ENCODE measurements at places on chromosomes 16 and 17.

GRCh38 chr17:44552361-44552760 lies 4.9 kb upstream of the FZD2 start:
- no peak for DNase-seq

DNA sequence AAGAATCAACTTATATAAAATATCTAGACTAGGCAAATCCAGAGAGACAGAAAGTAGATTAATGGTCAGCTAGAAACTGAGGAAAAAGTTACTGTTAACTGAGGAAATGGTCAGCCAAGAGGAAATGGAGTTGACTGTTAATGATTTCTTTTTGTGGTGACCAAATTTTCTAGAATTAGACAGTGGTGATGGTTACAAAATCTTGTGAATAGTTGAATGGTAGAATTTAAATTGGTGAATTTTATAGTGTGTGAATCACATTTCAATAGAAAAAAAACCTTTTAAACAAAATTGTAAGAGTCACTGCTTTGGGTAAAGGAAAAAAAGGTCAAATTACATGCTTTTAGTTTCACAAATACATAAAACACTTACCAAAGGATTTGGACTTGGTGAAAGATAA lies 30.0 kb downstream of the APPBP2 start:
- DNase-seq: no peak

- peak; percentile 32 for DNase-seq
Observed at GRCh38 chr17:64780096-64781013, 118.2 kb upstream of the SMURF2 start.

GRCh38 chr16:87926246-87927194 lies 9.8 kb downstream of the CA5A start:
- peak; percentile 38 for DNase-seq

- DNase-seq: no peak
Observed at GRCh38 chr17:44279666-44280391, 11.9 kb upstream of the SLC4A1 start.

DNA sequence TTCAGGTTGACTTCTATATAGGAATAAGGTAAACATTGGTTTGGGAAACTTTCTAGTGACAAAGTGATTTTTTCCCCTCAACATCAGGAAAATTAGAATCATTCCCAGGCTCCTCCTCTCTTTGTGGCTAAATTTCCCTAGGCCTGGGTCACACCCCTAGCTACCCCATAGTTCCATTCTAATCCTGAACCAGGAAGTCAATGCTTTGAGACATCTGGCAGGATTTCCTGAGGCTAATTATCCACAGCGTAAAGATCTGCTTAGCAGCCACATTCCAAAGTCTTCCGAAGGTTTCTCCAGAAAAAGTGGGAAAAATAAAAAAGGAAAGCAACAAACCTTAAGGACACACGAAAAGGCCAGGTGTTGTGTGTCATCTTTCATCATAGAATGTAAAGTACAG lies 60.3 kb upstream of the CORO6 start:
- DNase-seq: peak; percentile 35

- no peak for DNase-seq
Observed at GRCh38 chr17:68344701-68345136, 53.4 kb downstream of the ARSG start.

GRCh38 chr17:27547301-27547683 lies 83.7 kb upstream of the LGALS9 start:
- no peak for DNase-seq

DNA sequence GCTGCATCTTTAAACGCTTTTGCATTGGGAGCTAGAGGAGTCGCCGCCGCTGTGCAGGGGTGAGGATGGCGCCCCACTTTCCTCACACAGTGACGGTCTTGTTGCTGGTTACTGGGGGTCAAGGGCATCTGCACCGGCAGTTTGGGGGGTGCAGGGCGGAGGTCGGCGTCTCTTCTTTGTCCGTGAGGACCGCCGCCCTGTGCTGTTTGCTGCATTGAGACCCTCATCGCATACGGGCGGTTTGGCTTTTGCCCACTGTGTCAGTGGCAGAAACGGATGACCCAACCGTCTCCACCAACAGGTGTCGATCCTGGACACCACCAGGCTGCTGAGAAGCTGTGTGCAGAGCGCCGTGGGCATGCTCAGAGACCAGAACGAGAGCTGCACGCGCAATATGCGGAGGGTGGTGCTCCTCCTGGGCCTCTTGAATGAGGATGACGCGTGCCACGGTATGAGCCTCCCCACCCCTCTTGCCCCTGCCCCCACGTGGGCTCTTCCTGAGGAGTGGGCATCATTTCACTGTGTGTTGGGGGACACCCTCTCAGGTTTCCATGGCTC lies 61.2 kb upstream of the ENDOV start:
- DNase-seq: no peak

DNA sequence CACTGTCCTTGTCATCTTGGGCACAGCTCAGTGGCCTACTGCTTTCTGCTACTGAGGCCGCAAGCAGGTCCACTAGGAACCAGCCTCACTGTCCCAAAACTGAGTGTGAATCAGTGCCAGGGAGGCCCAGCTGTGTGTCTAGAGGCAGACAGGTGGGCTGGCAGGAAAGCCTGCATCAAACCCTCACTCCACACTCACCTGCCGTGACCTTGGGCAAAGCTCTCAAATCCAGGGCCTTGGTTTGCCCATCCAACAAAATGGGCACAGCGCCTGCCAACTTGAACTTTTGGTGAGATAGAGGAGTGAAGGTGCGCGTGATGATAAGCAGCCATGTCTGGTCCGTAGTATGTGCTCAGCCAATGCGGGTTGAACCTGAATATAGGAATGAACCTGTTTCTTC lies 14.8 kb downstream of the ATP2C2 start:
- no peak for DNase-seq

- no peak for DNase-seq
Observed at GRCh38 chr17:9487406-9487805, 88.2 kb downstream of the STX8 start.

DNA sequence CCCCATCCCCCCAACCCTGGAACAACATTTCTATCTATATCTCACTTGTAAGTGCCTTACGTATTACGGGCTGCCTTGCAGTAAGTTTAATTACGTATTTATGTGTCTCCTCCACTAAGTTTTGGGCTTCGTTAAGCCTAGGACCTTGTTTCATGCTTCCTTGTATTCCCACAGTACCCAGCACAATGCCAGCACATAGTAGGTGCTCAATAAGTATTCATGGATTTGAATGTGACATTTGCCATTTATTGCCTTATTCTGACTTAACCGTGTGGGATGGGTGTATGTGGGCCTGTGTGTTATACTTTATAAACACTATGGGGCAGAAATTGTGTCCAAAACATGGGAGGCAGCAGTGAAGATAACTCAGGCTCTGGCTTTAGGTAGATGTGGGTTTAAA lies 6.0 kb downstream of the COA3 start:
- DNase-seq: no peak

DNA sequence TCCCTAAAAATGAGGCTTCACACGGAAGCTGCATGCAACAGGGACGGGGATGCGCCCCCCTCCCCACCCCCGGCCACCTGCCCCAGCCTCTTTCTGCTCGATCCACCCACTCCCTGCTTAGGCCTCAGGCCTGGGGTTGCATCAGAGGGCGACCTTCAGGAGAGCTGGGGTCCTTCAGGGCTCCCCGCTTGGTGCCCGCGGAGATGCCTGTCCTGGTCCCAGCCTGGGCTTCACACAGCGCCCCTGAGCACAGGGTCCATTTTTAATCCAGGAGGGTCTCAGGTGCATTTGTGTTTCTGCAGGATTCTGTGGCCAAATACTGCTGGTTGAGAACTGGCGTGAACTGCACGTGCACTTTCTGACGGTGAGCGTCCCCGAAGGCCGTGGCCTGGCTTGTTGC lies 7.4 kb upstream of the APRT start:
- no peak for DNase-seq

DNA sequence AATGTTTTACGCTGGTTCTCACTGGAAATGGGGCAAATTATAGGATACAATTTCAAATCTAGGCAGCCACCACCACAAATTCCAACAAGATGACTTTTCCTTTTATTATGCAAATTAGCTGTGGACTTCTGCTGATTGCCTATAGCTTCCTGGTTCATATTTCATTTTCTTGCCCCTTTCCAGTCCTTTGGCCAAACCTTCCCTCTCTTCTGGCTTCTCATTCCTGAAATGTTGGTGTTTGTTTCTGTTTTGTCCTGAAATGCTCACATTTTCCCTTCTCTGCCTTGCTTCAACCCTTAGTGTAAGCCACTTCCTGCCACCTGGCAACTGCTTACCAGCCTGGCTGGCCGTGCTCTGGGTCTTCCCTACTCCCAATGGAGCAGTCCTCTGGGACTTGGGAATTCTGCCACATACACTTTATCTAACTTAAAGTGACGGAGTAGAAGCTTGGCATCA lies 14.0 kb downstream of the PRSS54 start:
- no peak for DNase-seq

- DNase-seq: no peak
Observed at GRCh38 chr17:7137171-7137943, 22.7 kb upstream of the ASGR2 start.

- no peak for DNase-seq
Observed at GRCh38 chr16:26220894-26221293, 529.1 kb downstream of the HS3ST4 start.

DNA sequence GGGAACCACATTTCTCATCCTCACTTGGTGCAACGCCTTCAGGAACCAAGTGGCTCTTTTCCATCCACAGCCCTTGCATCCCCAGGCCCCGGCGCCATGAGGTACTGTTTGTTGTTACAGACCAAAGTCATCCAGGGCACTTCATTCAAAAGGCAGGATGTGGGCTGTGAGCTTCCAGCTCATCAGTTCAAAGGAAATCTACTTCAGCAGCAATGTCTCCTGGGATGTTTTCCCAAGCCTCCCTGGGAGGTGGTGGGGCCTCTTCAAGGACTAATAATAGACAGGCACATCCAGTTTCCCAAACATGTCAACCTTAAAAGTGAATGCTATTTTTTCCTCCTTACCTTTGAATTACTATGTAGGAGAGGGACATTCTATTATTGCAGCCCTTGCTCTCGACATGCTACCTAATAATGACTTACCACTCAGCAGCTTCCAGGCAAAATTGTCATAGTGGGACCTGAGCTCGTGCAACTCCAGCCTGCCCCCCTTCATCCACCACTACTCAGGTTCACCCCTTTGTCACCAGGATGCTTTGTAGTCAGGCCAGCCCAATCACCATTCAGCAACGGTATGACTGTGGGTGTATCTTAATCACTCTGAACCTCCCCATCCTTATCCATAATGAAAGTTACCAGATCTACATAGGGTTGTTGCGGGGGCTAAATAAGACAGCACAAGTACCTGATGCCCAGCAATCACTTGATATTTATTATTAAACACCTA lies 1.7 kb upstream of the PRKCB start:
- DNase-seq: no peak

DNA sequence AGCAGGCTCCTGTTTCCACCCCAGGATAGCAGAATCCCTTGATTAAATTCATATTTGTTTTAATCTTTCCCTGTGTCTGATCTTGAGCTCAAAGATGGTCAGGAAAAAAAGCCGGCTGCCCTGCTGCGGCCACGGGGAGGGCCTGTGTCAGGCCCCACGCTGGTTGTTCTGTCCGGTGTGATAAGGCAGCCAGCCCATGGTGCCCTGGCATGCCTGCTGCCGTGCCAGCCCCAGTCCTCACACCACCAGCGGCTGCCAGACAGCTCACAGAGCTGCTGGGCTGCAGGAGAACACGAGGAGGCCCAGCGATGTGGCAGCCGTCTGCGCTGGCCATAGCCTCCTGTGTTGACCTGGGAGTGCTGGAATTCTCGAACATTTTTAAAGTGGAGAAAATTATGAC lies 34.7 kb upstream of the BRD7 start:
- no peak for DNase-seq

DNA sequence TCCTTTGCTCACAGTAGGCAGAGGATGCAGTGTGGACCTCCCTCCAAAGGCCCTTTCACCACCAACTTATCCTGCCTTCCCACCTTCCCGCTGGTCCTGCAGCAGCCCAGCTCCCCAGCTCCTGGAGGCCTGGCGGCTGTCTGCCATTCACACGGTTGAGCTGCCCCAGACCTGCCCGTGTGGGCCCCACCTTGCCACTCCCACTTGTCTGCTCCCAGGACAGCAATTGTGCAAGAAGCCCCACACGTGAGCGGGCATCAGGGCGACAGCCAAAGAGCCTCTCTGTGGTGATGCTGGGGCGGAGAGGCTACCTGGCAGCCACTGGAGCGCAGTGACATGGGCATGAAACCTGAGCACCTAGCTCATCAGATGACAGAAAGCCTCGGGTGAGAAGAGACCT lies 248.6 kb upstream of the MAF start:
- DNase-seq: no peak

GRCh38 chr16:80716564-80717139 lies 87.7 kb downstream of the CDYL2 start:
- DNase-seq: no peak

DNA sequence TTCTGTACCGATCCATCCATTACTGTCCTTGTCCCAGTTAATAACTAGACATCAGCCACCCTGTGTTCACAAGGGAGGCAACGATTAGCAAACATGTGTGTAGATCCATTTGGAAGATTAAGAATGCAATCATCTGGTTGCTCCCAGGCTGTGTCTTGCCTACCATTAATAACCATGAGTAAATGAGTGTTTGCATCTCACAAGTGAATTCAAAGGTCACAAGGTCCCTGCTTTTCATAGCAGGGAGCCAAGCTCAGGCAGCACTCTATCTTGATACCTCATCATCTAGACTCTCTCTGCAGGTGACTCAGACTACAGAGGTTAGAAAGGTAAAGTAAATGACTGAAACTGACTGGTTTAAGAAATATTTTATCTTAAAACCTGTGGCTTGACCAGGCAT lies 25.3 kb downstream of the VWA3A start:
- no peak for DNase-seq

DNA sequence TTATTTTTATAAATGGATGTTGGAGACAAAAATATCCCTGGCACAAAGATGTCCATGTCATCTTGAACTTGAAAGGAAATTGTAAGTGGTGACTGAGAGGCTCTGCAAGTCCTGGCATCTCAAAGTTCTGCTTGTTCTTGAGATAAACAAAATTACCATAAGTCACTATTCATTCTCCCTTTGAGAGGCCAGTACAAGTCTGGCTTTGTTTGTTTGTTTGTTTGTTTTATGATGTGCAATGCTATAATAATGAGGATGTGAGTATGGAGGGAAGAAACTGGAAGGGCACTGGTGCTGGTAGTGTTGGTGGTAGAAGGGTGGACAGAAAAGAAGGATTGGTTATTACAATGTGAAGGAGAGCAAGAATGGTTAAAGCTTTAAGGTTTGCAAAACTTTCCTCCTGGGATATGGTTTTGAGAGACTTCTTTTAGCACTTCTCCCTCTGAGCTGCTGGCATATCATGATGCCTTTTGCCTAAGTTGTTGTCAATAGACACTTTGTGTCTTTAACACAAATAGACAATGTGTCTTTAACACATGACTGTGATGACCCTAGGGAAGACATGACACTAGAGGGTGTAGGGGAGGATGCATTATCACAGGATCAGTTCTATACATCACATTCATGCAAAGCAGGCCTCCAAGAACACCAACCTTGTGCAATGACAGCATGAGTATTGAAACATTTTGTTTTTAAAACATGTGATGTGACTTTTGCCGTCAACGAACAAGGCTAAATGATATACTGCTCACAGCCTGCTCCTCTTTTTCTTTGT lies 880.5 kb upstream of the GOT2 start:
- no peak for DNase-seq

DNA sequence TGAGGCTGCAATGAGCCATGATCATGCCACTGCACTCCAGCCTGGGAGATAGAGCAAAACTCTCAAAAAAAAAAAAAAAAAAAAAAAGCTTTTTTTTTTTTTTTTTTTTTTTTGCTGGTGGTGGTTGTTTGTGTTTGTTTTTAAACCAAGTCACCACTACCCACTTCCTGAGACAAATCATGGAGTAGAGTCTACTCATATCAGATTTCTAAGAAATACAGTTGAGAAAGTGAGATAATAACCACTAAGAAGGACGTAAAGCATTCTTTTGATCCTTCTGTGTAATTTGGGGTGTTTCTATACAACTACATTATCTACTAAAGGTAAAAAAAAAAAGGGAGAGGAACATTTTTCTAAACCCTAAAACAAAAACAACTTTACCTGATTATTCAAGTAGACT lies 38.0 kb downstream of the AXIN2 start:
- no peak for DNase-seq

Data from NCI-H524 (cell line).